NCI-H526 treated with DMSO at 0.1 percent for 48 hours (cell line): ENCODE measurements at places on chromosomes 13 and 19.

GRCh38 chr19:20244356-20244755 lies 77.3 kb downstream of the ZNF486 start:
- no peak for DNase-seq

GRCh38 chr13:45628094-45628493 lies 12.6 kb upstream of the ERICH6B start:
- no peak for DNase-seq

- no peak for DNase-seq
Measured at GRCh38 chr19:55812449-55812848, 19.4 kb downstream of the NLRP11 start.

- no peak for DNase-seq
Measured at GRCh38 chr19:43688059-43688701, 18.2 kb upstream of the PLAUR start.

DNA sequence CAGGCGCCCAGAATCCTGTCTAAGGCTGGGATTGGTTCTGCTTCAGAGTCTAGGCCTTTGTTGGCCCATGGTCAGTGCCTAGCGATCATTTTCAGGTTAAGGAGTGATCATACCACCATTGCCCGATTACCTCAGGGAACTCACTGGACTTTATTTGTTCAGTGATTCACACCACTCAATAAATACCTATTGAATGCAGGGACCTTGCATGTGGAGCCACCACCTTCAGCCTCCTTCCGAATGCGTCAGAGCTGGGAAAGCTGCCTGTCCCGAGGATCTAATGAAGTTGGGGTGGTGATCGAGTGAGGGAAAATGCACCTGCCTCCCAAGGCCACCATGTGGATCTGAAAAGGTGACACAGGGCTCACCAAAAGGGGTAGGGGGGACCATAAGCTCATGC lies 40.0 kb upstream of the POU2F2 start:
- DNase-seq = no peak

DNA sequence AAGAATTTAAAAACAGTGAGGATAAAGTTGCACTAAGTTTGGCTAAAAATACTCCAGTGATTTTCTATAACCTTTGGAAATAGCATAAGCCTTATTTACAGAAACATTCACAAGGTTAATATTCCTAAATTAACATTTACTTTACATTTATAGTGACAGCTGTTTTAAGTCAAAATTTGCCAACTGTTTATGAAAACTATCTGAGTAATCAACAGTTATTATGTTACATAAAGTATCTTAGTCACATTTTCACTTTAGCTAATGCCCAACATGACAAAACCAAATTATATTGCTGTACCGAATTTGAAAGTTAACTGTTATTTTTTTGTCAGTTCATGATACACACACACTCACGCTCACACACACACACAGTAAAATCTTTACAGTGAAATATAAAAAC lies 1.2 kb downstream of the TNFRSF19 start:
- DNase-seq = no peak

DNA sequence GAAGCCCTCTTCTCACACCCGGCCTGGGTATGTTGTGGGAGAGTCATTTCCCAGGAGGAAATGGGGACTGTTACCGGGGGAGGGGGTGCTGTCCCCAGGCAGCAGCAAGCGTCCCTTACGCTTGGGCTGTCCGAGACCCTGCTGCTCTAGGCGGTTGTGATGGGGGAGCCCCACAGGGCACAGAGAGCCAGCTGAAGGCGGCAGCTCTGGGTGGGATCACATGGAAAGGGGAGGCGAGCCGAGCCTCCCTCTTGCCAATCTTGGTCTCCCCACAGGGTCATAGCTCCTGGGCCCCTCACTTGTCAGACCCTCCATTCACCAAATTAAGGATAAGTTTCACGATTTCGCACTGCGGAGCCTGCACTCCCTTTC lies 22.0 kb downstream of the EPN1 start:
- no peak for DNase-seq

DNA sequence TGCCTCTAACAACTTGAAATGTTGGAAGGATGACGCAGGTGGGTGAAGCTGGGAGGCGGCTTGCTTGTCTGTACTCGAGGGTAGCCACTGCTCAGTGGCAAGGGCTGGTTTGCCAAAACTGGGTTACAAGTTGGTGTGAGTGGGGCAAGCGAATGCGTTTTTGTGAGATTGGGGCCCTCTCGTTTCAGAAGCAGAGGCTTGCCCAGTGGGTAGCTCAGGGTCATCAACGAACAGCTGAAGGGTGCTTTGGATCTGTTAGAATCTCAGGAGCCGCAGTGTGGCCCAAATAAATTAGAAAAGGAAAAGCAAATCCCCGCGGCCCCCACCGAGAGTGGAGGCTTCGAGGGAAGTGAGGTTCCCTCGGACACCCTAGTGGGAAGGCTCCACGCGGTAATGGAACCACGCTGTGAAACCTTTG lies 7.3 kb downstream of the ATP4B start:
- no peak for DNase-seq

DNA sequence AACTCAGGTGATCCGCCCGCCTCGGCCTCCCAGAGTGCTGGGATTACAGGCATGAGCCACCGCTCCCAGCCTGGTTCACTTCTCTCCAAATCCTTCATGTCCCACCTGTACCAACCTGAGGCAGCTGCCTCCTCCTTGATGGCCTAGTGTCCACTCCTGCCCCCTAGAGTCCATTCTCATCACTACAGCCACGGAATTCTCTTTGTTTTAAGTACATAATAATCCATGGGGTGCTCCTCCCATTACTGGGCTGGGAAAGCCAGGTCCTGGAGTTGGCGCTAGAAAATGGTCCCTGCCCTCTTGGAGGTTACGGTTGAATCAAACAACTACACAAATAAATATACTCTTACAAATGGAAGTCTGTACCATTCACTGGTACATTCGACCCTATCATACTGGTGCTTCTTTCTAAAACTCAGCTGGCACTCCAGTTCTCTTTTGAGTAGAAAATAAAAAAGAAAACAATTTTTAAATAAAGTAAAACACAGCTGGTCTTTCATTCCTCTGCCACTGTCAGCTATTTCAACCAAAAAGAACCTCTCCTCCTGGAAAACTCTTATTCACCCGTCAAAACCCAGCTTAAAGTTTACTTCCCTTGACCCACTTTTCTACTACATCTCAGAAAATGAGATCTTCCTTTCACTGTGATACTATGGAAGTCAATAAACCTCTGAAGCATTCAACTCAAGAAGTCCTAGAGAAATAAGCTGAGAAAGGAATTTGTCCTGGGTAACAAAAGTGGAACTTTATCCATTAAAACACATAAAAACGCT lies 22.4 kb upstream of the ARHGEF18 start:
- no peak for DNase-seq

GRCh38 chr19:46447824-46448223 lies 19.1 kb upstream of the PNMA8C start:
- DNase-seq = no peak

GRCh38 chr13:52001120-52001731 lies 10.0 kb downstream of the ATP7B start:
- DNase-seq = peak; percentile 63

- no peak for DNase-seq
Measured at GRCh38 chr13:21053231-21053630, 8.2 kb downstream of the LATS2 start.

GRCh38 chr13:89610331-89610730 lies 1737.2 kb upstream of the MIR17HG start:
- DNase-seq = no peak

DNA sequence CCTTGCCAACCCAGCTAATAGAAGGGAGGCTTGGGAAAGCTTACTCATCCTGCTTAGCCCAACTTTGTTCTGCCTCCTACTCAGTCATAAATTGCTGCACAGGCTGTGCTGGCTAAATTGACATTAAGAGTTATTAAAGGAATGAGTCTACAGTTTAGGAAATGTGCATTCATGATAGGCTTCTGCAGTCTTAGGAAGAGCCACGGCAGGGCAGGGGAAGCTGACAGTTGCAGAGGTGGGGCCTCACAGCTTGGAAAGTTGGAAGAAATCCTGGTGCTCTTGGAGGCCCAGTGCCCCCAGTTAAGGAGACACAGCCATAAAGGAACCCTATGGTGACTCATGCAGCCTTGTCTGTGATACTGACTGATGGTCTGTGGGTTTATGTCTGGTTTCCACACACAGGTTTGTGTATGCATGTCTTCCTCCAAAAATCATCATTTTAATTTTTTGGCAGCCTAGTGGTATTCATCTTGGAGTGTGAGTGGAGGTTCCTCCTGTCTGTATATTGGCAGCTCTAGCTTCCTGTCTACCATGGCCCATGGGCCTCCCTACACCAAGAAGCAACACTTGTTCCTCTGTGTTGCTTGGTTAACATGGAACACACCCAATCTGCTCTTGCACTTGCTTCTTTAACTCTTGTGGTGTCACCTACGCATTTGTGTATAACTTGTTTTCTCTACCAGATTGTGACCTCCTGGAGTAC lies 135.0 kb upstream of the KL start:
- no peak for DNase-seq

- no peak for DNase-seq
Measured at GRCh38 chr19:41871573-41872383, 5.3 kb upstream of the CD79A start.

DNA sequence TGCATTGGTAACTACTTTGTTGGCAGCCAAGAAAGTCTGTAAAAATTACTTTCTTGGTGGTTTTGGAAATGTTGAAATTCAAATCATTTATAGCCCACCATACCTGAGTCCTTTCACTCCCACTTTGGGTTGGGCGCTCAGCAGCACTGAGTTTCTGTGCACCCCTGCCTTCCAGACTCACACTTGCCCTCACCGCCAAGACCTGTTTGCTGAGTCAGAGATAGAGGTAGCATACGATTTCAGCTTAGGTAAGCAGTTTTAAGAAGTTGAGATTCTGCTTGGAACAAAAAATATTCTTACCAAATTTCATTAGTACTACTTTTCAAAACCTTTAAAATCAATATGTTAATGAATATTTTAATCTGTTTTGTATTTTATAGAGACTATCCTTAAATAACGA lies 12.6 kb downstream of the MPHOSPH8 start:
- DNase-seq = no peak

GRCh38 chr19:40054632-40055031 lies 1.4 kb downstream of the ZNF780B start:
- DNase-seq = no peak

DNA sequence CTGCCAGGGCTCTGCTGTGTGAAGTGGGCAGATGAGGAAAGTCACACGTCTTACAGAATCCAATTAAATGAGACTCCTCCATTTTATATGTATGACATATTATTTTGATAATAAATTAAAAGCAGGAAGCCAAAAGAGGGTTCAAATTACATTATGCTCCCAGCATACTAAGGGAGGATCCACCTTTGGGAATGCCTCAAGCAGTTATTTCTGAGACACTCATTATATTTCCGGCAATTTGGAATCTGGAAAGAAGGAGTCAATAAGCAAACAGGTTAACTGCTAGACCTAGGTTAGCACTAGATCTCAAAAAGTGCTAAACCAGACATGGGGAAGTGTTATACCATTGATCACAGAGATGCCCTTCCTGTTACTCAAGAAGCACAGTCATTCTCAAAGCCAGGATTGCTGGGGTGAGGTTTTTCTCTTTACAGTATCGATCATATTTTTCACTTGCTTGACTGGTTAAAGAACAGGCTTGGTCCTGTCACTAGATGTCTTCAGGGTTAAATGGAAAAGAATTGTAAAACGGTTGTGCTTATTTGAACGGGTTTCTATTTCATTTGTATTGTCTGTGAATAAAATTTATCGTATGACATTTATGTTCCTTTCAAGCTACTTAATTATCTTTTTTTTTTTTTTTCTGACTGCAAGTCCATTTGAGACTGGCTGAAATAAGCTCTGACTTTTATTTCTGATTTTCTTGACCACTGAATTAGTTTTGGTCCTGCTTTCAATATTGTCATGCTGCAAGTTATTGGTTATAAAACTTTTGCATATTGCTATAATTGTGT lies 523.2 kb downstream of the KLF12 start:
- no peak for DNase-seq

DNA sequence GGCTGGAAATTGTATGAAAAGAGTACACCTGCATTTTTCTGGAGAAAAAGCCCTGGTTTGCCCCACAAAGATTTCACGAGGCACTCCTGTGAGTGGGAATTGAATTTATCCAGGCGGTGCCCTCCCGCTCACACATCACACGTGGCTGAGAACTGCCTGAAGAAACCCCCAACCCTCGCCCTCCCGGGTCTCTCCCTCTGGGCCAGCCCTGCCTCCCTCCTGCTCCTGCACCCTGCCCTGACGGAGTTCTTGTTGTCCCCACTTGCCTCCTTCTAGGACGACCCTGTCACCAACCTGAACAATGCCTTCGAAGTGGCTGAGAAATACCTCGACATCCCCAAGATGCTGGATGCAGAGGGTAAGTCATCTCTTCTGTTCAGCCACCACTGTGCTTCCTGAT lies 35.2 kb downstream of the CAPN12 start:
- DNase-seq = no peak

- no peak for DNase-seq
Measured at GRCh38 chr19:29489172-29489951, 36.4 kb upstream of the VSTM2B start.

- no peak for DNase-seq
Measured at GRCh38 chr13:74438901-74439300, 304.7 kb upstream of the KLF12 start.

DNA sequence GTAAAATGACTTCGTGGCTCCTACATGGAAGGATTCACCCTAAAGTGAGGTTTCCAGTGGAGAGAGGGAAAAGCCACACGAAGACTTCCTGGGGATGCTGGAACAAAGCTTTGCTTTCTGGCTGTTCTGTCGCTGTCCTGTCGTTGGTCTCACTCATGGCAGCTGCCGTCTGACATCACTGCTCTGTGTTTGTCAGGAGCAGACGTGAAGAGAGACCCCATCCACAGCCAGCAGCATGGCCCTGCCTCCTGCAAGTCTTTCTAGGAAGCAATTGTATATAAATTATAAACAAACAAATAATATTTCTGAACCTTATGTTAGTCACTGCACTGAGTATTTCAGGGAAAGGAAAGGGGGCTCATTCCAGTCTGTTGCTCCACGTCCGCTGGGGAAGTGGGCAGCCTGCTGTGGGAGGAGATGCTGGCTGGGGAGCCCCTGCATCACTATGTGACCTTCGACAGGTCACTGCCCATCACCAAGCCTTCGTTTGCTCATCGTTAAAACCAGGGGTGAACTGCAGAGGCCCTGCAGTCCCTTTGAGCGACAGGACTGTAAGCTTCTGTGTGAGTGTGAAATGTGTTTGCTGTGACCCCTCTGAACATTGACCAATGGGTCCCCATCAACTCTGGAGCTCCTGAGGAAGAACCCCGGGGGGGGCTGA lies 151.0 kb downstream of the DCT start:
- no peak for DNase-seq

DNA sequence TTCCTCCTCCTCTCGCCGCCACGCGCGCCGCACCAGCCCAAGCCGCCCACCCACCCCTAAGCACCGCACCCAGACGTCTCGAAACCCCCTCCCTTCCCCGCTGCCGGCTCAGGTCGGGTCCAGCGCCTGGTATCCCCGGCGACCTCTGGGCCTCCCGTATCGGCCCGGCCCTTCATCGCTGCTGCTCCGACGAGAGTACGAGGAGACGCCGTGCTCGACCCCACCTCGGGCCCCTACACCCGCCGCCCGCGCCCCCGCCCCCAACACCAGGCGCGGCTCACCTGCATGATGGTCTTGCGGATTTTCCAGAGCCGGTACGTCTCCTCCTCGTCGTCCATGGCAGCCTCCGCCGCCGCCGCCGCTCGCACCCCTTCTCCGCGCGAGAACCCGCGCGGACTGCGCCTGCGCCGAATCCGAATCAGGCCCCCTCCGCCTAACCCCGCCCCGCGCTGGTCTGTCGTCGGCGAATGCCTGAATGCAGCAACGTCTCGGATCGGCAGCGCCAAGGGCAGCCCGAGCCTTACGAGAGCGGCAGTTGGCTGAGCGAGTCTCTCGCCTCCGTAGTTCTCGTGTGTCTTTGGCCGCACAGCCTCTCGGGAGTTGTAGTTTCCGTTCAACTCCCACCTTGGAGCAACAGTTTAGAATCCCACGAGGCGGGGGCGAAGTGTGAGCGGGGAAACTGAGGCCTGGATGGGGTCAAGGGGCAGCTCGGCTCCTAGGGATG lies at the start of gene POLR2E:
POLR2E (minus strand) TSS at position 398 of the 724 bp plus-strand sequence; CDS start at position 338, 60 bp downstream.
- DNase-seq = peak; percentile 70
